M059J (cell line): ENCODE measurements at places on chromosomes 2 and 18. TPM values are rescaled to one million over a fixed set of nuclear protein-coding genes. Genes with fewer than 3 reads are reported as not detected.

- no peak for DNase-seq
Observed at GRCh38 chr2:148899638-148900318, 24.8 kb downstream of the KIF5C start.

DNA sequence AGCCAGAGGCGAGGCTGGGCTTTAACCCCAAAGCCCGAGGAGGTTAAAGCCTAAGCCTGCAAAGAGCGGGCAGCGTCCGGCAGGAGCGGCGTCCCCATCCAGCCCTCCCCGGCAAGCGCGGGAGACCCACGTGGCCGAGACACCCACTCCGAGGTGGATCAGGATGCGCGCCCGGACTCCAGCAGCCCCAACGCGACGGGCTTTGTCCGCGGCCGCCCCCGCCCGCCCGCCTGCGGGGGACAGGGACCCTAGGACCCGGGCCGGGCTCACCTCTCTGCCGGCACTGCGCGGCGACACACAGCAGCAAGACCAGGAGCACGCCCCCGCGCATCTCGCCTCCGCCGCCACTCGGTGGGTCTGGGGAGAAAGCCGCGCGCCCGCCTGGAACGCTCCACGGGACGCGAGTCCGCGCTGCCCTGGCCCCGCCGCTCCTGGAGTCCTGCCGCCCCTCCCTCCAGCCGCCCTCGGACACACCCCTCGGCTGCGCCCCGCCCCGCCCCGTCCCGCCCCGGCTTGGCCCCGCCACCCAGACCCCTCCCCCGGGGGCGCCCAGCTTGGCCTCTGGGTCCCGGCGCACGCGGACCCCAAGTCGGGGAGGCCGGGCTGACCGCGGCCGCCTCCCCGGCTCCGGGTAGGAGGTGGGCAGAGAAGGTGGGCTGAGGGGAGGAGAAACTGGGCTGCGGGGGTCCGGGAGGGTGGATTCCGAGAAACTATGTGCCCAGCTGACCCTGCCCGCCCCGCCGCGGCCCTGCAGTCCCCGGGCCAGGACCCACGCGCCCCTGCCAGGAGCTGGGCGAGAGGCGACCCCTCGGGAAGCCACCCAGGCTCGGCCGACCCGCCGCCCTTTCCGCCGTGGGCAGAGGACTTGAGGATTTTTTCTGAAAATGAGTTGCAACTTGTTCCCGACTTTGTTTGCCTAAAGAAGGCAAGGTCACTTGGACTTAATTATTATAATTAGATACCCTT is at the start of gene LAMA1:
TSS of gene LAMA1 (minus strand) at position 408 of the 966 bp plus-strand sequence. CDS start at position 331, 77 bp downstream.
- DNase-seq = no peak

DNA sequence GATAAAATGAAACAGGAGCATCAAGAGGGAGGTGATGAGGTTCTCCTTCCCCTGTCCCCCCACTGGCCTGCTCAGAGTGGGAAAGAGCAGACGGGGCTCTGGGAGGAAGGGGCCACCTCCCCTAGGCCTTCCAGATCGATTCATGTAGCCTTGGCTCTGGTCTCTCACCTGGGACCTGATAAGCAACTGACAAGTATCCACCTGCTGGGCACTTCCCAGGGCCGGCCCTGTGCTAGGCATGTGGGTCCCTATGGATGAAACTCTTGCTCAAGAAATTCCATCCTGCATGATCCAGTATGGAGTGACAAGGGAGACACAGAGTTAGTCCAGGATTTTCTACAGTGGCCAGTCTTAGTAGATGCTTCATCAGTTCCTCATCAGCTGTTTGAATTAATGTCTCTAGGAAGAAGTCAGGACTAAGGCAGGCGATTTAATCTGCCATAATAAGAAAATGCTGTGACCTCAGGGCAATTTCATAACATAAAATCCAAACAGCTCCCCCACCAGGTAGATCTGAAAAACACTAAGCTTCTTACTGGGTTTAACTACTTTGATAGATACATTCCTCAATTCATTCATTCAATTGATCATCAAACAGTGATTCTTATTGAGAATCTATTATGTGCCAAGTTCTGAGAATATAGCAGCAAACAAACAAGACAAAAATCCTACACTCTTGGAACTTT is 44.7 kb upstream of the ZFP36L2 start:
- no peak for DNase-seq

DYSF gene
- 0.27 and 0.81 TPM in 2 replicates for total RNA-seq

LYPD1 gene
- 145 and 146 TPM in 2 replicates for total RNA-seq

COPS9 gene
- 107 and 123 TPM in 2 replicates for total RNA-seq
